T47D (cell line): ENCODE measurements at places on chromosomes 5 and 9.

DNA sequence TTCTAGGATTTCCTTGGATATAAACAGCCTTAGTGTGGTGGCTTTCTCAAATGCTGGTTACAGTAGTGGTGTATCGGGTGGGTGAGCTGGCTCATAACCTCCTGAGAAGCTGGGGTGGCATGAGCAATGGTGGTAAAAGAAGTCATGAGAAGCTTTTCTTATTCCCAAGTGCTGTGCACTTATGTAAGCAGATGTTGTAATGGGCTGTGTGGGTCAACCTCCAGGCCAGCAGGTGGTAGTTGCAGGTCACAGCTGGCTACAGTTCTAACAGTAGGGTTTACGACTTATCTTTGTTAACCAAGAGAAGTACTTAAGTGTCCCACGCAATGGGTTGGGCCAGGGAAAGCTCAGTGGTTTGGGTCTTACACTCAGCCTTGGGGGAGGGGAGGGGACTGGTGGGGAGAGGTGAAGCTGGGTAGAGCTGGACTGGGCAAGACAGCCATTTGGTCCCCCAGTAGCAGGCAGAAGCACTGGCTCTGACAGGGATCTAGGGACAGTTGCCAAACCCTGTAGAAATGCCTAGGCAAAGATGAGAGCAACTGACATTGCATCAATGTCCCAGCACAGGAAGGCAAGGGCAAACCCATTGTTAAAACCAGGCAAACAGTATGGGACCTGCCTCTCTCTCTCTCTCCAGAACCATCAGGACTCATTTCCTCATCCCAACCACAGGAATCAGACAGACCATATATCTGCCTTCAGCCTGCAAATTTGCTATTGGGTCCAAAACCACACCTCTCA, 76.8 kb downstream of the RNF130 start:
- DNase-seq, result no peak

- DNase-seq, result no peak
These were observed 23.2 kb downstream of the ABO start for GRCh38 chr9:133251773-133252172.

- DNase-seq, result no peak
These were observed 42.0 kb downstream of the ITK start for GRCh38 chr5:157222506-157223230.

- DNase-seq, result no peak
These were observed 46.4 kb upstream of the EXOC3 start for GRCh38 chr5:396531-396961.

DNA sequence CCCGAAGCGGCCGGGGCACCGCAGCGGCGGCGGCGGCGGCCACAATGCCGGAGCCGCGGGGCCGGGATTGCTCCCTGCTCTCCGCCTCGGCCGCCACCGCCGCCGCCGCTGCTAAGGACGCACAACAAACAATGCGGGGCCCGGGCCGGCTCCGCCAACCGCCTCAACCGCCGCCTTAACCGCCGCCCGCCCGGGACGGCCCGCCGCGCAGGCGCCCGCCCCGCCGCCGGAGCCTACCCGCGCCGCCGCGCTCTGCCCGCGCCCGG, 254 bp downstream of the STRBP start:
- no peak for DNase-seq

DNA sequence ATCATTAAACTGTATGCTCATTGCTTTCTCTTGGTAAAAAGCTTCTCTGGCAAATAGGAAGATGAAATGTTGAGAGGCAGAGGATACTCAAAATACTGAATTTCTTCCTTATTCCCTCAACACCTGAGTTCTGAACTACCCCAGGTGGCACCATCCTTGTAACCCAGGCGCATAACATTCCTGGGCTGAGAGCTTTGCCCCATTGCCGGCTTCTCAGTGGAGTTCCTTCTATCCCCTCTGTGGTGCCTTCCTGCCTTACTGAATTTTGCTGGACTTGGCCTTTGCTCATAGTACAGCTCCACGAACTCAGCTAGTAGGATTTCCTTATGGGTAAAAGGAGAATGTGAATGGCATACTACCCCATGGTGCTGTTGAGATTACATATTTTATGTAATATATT, 54.7 kb downstream of the BASP1 start:
- no peak for DNase-seq

GRCh38 chr9:73081979-73082657, 69.5 kb upstream of the ANXA1 start:
- peak; percentile 49 for DNase-seq

GRCh38 chr5:157651623-157652376, 438 bp downstream of the SOX30 start:
- no peak for DNase-seq

DNA sequence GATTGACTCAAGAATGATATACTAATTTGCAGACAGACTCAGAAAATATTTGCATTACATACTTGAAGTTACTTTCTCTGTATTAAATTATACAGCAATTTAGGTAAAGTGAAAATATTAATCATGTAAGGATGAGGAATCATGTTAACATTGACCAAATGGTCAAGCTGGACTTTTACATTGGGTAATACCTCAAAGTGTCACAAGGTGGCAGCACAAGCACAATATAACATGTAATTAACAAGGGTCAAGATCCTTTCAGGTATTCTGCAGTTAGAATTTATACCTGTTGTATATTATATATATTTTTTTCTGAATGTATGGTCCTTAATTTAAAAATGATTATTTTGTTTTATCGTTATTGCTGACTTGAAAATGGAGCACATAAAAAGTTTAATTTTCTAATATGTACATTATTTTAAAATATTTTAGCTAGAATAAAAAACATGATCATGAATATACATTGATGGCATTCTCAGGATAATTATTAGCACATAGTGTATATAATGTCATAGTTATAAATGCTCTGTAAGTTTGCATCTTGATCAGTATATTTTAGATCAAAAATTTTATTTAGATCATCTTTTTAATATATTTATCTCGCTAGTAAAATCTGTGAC, 8.6 kb downstream of the HAPLN1 start:
- DNase-seq, result no peak

DNA sequence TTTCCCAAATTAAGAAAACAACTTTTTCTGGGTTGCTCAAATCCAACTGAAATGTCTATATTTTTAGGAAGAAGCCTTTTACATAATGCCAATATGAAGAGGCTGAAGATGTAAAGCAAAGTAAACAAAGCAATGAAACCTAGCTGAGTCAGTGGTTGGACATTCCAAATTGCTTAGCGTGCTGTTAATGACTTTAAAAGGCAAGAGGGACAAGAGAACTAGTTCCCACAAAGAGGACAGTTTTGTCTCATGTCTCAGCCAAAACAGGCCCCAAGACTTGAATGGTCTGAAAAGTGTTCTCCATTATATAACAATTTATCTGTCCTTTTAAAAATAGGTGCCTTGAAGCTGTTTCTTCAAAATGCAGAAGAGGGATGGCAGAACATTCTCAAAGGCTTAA, 407.0 kb downstream of the ENC1 start:
- no peak for DNase-seq

- DNase-seq, result no peak
These were observed 197.7 kb upstream of the CDKN2B start for GRCh38 chr9:22206833-22207232.

DNA sequence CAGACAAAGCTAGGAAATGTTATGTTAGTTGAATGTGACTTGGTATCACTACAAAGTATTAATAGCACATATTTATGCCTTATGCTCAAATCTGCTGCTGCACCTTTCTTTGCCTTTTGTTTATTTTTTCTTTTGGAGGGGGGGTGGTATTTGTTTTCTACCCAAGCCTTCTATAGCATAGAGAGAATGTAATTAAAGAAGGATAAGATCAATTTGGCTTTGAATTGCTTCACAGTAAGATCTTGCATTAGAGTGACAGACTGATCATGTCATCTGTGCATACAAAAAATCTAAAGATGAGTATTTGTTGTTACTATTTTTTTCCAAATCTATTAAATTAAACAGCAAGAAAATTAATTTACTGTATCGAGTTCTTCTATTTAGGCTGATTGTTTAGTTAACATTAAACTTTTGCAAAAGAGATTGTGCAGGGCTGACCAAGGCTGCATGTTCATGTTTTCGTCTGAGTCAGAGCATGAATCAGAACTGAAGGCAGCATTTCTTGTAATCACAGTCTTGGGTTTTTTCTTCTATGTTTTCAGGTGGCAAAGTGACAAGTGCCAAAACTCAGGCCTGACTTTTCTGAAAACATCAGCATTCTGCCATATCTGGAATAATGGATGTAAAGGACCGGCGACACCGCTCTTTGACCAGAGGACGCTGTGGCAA, 1007.1 kb upstream of the WWC1 start:
- no peak for DNase-seq

GRCh38 chr5:131685516-131686171, 50.6 kb upstream of the RAPGEF6 start:
- no peak for DNase-seq

DNA sequence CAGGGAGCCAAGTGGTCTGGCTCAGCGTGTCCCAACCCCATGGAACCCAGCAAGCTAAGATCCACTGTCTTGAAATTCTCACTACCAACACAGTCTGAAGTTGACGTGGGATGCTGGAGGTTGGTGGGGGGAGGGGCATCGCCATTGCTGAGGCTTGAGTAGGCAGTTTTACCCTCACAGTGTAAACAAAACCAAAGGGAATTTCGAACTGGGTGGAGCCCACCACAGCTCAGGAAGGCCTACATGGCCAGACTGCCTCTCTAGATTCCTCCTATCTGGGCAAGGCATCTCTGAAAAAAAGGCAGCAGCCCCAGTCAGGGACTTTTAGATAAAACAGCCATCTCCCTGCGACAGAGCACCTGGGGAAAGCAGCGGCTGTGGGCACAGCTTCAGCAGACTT, 17.1 kb upstream of the FBXL17 start:
- no peak for DNase-seq

- DNase-seq, result peak; percentile 81
These were observed 24.4 kb upstream of the GRPEL2 start for GRCh38 chr5:149320791-149321330.
